ENCODE measurements at places on chromosomes 13 and 19.

GRCh38 chr13:52786766-52787165 lies 47.1 kb upstream of the CNMD start:
- no peak for DNase-seq

GRCh38 chr13:36323951-36324566 lies 22.1 kb downstream of the SPART start:
- no peak for DNase-seq

DNA sequence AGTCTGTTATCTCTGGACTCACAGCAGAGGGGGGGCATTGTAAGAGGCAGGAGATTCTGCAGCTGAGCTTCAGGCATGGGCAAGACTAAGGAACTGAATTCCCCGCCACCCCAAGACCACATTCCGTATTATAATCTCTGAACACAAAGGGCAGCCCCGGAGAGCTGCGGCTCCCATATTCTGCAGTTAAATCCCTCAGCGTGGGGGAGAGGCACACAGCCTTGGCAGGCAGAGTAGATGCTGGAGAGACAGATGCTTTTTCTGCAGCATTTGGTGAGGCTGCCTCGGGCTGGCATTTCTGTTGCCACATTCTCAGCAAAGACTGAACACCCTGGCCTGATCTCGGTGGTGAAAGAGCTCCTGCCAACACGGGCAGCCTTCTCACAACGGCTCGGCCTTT lies 12.9 kb downstream of the CHAF1A start:
- DNase-seq = no peak

DNA sequence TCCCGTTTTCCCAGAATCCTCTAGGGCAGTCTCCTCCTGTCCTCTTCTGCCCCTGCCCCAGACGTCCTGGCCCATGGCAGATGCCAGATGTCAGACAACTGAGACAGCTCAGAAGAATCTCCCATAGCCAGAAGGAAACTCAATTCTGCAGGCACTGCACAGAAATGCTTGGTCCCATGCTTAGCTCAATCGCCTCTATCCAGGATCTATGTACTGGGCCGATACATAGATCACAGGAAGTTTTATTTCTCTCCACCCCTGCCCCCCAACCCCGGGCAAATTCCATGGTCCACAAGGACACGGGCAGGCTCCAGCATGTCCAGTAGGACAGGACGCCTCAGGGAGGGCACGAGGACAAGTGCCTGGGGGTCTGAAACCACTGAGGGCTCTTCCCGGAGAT lies 4.8 kb downstream of the MBD3 start:
- no peak for DNase-seq

DNA sequence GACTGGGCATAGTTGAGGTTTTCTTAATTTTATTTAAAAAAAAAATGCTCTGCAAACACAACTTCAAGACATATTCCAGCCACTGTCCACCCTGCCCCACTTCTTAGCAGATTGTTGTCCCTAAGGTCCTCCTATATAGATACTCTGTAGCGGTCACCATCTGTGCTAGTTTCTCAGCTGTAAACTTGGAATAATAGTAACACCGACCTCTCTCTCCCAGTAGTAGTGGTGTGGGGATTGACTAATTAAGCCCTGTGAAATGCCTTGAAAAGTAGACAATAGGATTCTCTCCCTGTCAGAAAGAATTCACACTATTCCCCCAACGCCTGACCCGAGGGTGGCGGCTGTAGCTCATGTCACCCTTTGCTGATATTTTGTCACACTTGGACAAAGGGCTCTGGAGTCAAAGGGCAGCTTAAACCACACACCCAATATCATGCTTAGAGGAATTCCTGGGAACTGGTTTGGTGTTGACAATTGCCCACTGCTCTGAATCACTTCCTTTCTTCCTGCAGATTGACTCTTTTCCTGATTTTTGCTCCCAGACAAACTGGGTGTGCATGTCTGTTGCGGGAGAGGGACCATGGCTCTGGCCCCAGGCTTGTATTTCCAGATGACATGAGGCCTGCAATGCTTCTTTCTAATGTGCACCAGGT lies 9.2 kb upstream of the SERP2 start:
- DNase-seq = no peak

- no peak for DNase-seq
These were observed 202.2 kb upstream of the STARD13 start for GRCh38 chr13:33487575-33488243.

GRCh38 chr13:49452725-49453457 lies 8.8 kb downstream of the SETDB2 start:
- no peak for DNase-seq

DNA sequence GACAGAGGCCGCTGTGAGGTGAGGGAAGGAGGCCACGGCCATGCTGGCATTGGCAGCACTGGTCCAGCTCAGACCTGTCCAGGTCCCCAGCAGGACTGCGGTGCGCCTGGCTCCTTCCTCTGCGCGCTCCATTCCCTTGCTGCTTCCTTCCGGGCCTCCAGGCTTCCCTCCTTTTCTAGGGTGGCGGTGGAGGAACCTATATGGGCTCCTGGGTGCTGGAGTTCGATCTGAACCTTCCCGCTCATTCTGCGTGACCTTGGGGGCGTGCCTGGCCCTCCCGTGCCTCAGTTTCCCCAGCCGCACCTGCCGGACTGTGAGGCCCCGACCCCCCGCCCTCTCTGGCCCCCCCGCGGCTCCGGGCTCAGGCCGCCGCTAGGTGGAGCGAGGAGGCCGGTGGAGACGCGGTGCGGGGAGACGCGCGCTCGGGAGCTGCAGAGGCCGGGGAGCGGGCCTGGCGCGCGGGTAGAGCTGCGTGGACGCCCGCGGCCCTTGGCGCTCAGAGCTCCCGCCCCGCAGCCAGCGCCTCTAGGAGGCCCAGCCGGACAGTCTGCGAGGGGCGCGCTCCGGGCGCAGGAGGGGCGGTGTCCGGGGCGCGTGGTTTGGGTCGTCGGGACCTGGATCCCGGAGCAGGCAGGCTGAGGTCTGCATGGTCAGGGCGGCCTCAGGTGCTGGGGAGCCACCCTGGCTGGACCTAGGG lies 29.9 kb downstream of the EFNA2 start:
- DNase-seq = no peak

GRCh38 chr13:69124996-69125395 lies 982.6 kb upstream of the ATXN8OS start:
- DNase-seq = no peak

GRCh38 chr13:23654111-23655110 lies 84.2 kb downstream of the TNFRSF19 start:
- DNase-seq = no peak

DNA sequence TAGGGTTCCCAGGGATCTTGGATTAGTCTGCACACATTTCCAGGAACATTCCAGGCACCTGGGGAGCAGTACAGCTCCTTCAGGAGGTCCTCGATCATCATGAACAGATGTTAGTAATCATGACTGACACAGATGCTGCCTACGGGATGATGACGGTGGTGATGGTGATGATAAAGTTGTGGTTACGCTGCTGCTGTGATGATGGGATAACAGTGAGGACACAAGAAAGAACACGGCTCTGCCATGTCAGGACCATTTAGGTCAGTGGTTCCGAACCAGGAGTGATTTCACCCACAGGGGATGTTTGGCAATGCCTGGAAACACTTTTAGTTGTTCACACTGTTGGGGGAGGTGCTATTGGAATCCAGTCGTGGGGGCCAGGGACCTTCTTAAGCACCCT lies 1193.0 kb downstream of the UQCRFS1 start:
- no peak for DNase-seq

- DNase-seq = no peak
These were observed 41.6 kb downstream of the COL4A1 start for GRCh38 chr13:110265341-110265681.

- DNase-seq = no peak
These were observed 26.4 kb upstream of the TPT1 start for GRCh38 chr13:45367358-45367757.

DNA sequence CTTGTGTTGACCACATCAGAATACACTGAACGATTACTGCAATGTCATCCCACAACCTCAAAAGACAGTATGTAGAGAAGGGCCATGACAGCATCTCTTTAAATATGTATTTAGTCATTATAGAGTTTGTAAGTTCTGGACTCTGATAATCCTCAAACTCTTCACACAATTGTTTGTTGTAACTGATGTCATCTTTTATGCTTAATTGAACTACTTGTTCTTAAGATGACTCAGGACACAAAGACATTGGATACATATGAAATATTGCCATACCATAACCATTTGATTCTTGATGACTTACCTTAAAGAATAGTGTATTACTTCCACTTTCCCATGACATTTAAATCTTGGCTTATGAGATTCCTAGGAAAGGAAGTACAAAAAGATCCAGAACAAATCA lies 347.6 kb downstream of the KLF5 start:
- no peak for DNase-seq

- no peak for DNase-seq
These were observed 18.2 kb downstream of the ARHGAP33 start for GRCh38 chr19:35793381-35794165.

GRCh38 chr19:12199757-12200419 lies 37.0 kb downstream of the ZNF136 start:
- DNase-seq = no peak

- DNase-seq = no peak
These were observed 312.8 kb upstream of the PCDH20 start for GRCh38 chr13:61728471-61728870.

- DNase-seq = peak; percentile 66
These were observed 7.1 kb downstream of the LIPE start for GRCh38 chr19:42420055-42420544.

DNA sequence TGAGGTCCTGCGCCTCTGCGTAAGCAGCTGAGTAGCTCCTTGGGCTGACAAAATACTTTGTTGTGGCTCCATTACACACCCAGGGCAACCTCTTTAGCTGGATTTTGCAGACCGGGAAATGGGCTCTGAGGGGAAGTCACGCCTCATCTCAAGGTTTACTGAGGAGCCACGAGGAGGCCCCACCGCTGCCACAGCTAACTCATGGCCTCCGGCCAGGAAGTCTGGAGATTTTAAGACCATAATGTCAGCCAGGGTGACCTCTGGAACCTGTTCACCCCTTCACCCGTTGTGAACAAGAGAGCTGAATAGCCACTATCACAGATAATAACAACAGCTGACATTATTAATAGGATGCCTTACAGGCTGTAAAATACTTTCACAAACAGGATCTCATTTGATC lies 351.3 kb upstream of the TMTC4 start:
- DNase-seq = no peak

- DNase-seq = no peak
These were observed 385.8 kb downstream of the KCNRG start for GRCh38 chr13:50401049-50401505.

All from hematopoietic multipotent progenitor cell treated with erythropoietin and hydrocortisone succinate and interleukin-3 and kit ligand, for 17 days (in vitro differentiated cells).